ENCODE measurements at places on chromosomes 2 and 18.
A peak's percentile ranks its signal among the peaks of the same experiment; 100 is the strongest.

DNA sequence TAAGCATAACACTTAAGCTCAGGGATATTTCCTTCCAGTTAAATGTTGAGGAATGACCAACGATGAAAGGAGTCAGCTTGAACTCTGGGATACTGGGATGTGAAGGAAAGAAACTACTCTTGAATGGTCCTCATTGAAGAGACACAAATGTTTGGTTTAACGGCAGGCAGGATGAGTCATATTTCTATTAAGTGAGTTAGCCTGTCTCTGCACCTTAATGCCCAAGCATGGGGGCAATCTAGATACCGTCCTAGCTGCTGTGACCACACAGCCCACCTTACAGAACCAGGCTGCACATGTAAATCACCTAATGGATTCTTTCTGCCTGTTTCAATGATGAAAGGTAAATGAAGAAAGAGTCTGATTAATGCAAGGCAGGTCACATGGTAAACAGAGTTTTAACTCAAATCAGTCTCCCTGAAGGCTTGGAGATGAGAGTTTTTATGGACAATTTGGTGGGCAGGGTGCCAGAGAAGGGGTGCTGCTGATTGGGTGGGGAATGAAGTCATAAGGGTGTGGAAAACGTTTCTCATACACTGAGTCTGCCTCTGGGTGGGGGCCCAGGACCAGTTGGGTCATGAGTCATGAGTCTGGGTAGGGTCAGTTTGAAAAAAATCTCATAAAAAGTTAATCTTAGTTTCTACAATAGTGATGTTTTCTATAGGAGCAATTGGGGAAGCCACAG, 144.6 kb upstream of the MMADHC start:
- no peak for DNase-seq

GRCh38 chr18:58977801-58978200, 113.1 kb downstream of the ZNF532 start:
- DNase-seq = no peak

GRCh38 chr2:220315098-220315823, 687.8 kb downstream of the SLC4A3 start:
- no peak for DNase-seq

DNA sequence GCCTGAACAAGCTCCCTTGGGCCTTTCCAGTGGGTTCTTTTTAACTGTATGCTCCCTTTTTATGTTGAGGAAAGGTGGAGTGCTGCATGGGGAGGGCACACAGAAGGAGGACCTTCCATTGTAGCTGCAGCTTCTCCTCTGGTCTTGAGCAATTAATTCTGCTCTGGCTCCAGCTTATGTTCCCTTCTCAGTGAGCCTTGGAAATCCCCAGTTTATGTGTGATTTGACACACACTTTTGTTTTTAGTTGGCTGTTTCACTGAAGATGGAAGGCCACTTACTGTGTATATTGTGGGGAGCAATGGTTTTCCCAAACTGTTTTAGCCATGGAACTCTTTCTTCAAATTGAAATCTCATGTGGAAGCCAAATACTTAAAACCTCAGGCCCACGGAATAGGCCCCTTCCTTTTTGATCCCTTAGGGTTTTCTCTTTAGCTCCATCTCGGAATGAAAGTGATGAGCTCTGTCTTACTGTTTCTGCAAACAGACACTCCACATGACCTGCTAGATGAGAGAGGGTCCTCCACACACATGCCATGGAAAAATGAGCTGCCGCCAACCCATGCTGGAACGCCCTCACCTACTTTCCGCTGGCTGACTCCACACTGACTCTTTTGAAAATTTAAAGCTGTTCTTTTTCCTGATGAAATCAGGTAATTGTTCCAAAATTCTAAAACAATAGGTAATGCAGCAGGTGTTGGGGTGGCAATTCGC, 280.9 kb upstream of the SIX2 start:
- DNase-seq = no peak

DNA sequence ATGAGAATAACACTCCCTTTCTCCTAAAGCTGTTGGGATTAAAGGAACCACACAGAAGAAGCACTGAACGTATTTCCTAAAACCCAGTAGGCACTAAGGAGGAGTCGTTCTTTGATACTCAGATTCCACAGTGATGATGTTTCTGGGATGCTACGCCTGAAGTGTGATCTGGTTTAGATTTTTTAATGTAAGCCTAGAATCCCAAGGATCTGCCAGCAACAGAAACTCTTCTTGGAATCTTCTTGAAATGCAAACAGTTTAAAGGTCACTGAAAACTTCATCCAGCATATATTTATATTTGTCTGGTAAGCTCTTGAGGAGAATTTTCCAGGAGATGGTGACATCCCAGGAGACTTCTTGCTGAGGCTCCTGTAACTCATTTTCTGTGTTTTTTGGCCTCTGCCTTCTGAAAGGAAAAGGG, 247.6 kb upstream of the TRIB2 start:
- DNase-seq = no peak

- no peak for DNase-seq
Measured at GRCh38 chr2:172215936-172216335, 113.2 kb upstream of the DLX2 start.

- DNase-seq = no peak
Measured at GRCh38 chr18:52588931-52589330, 248.9 kb downstream of the DCC start.

GRCh38 chr2:67503066-67503795, 106.1 kb downstream of the ETAA1 start:
- DNase-seq = no peak

DNA sequence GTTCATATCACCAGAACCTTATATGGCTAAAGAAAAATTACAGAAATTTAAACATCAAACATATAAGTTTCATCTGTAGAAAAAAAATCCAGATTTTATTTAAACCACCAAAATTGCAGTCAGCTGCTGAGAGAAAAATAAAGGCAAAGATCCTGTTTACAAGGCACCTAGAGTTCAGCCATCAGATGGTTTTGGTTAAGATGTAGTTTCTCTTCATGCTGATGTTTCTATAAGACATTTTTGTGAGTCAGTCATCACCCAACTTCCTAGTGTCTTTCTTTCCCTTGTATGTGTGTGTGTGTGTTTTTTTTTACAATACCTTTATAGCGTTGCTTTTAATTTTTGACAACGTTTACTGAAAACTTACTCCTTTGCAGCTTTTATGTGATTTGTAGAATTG, 26.1 kb upstream of the MMADHC start:
- no peak for DNase-seq

GRCh38 chr2:45843136-45843535, 191.7 kb downstream of the PRKCE start:
- DNase-seq = no peak

- DNase-seq = no peak
Measured at GRCh38 chr2:9744256-9745004, 98.8 kb upstream of the TAF1B start.

DNA sequence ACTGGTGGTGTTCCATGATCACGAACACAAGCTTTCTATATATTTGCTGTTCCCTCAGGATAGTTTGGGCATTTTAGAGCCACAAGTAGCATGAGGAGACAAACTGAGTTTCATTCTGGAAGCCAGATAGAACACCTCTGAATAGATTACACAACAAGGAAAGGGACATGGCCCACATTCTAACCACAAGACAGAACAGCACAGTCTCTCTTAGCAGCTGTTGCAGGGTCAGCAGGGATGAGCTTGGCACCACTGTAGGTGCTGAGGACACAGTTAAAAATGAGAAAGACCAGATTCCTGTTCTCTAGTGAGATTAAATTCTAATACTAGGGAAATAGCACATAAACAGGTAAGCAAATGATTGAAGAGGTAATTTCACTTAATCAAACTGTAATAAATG, 235.3 kb downstream of the ZNF407 start:
- no peak for DNase-seq

GRCh38 chr18:58225101-58225500, 181.1 kb downstream of the NEDD4L start:
- DNase-seq = peak; percentile 7

- DNase-seq = no peak
Measured at GRCh38 chr2:234165421-234165820, 114.9 kb downstream of the SPP2 start.

- DNase-seq = no peak
Measured at GRCh38 chr2:50547521-50547920, 484.4 kb downstream of the NRXN1 start.

DNA sequence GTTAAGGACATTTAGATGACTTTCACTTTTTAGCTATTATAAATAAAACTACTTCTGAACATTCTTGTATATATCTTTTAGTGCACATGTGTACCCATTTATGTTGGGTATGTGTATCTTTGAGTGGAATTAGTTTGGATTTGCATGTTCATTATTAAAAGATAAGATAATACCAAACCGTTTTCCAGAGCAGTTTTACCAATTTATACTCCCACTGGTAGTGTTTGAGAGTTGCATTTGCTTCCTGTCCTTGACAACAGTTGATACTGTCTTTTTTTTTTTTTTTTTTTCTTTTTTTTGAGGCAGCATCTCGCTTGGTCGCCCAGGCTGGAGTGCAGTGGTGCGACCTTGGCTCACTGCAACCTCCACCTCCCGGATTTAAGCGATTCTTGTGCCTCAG, 23.3 kb downstream of the SLC30A6 start:
- no peak for DNase-seq

DNA sequence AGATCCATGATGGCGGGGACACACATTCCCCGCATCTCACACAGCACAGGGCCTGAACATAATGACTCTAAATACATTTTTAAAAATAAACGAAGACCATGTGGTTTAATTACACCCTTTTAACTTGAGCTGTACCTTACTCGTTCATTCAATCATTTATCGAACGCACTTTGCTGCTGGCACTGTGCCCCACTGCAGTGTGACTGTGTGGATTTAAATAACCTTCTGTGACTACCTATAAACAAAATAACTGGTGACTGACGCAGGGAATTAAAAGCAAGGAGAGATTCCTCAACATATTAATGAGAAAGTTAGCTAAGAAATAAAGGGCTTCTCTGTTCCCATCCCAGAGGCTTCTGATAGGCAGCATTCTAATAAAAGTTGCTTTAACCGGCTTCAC, 10.9 kb upstream of the FZD7 start:
- DNase-seq = no peak

DNA sequence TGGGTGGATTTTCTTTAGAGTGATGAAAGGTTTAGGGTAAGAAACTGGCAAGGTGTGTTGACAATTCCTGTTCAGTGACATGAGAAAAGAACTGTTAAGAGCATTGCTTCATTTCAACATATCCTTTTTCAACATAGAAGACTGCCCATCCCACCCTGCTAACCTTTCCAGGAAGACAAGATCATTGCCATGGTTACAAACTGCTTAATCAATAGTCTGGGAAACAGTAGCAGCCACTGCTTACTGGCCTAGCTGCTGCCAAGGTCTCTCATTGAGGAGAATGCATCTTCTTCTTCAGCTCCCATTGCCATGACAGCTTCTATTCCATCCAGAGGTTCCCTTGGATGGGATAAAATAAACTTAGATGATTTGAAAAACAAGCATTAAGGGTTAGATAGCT, 212.1 kb downstream of the LRRTM1 start:
- DNase-seq = no peak

- no peak for DNase-seq
Measured at GRCh38 chr2:178844701-178845100, 37.5 kb upstream of the TTN start.

- no peak for DNase-seq
Measured at GRCh38 chr2:209570194-209570593, 146.3 kb downstream of the MAP2 start.

All from stimulated activated CD4-positive, alpha-beta T cell treated with anti-CD3 and anti-CD28 coated beads, Interleukin-1b, Interleukin-23, amount 100 ng/mL, for 1 hour (primary cell).